ENCODE measurements at places on chromosomes 7 and 10.
A peak's percentile ranks its signal among the peaks of the same experiment; 100 is the strongest.

DNA sequence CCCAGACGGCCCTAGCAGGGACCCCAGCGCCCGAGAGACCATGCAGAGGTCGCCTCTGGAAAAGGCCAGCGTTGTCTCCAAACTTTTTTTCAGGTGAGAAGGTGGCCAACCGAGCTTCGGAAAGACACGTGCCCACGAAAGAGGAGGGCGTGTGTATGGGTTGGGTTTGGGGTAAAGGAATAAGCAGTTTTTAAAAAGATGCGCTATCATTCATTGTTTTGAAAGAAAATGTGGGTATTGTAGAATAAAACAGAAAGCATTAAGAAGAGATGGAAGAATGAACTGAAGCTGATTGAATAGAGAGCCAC lies 184 bp downstream of the CFTR start:
- DNase-seq: no peak

DNA sequence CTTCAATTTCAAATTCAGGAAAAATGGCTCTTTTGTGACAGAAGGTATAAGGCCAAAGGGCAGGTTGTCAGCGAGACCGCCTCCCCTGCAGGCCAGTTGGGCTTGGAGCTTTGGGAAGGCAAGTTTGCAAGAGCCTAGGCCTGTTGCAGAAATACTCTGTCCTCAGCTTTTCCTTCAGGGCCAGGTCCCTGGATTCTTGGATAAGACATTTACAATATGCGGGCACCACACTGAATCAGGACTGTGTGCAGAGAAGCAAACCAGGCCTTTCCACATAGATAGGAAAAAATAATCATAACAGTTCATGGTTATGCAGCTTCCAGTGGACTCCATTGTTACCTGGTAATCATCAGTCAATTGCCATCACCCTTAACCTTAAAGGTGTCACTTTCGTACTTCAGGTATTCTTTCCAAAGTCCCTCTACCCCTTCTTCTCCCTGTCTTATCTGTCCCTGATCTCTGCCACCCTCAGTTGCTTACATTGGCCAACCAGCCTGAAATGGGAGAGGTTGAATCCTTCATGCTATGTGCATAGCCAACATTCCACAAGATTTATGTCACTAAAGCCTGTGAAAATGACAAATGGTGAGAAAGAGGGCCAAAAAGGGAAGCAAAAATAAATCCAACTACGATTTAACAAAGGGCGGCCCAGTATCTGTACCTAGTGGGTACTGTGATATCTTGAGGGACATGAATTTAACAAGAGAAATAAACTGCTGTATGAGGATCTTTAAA lies 304.5 kb upstream of the NFE2L3 start:
- DNase-seq: peak; percentile 43

DNA sequence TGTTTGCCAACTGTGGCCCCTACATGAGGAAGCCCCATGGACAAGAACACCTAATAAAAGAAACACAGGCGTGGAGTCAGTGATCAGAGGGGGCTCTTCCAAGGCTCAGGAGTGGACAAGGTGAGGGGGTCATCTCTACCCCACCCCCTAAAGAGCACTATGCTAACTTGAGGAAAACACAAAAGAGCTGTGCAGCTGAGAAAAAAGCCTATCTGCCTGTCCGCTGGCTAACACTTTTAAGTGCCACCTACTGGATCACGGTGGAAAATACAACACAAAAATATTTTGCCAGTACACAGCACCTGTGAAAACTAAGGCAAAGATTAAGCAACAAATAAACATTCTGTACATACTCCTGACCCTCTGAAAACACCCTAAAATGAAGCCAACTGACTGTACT lies 53.1 kb upstream of the COBL start:
- no peak for DNase-seq

- peak; percentile 47 for DNase-seq
Observed at GRCh38 chr7:76233538-76234281, 32.0 kb downstream of the SRRM3 start.

DNA sequence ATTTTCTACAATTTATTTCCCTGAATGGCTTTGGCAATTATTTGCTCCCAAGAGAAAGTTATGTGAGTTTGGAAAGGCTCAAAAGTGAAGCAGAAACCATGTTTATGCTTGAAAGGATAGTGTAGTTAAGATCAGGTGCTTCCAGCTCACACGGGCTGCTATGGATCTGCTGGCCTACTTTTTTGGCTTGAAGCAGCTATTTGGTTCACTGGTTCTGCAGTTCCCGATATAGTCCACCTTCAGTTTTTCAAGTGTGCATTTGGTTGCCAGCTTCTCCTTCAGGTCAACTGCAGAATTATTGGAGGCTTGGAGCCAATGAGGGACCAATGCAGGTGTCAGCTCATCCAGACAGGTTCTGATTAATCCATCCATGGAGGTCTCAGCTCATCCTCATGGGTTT lies 484.3 kb upstream of the SEMA3A start:
- DNase-seq: no peak

DNA sequence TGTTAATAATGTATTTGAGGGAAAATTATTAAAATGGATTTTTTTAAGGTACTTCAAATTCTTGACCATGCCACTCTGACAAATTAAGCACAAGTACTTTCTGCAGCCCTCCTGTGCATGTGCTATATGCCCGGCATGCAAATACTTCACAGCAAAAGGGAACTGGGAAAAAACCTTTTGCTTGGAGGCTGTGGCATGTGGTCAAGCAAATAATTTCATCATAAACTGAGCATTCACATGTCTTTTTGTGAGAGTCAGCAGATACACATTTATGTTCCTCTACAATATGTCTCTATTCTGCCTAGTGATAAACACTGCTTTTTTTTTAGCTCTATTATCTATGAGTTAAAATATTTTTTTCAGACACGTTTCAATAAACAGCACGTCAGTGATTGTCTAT lies 53.7 kb upstream of the SEMA3A start:
- peak; percentile 47 for DNase-seq

- peak; percentile 45 for DNase-seq
Observed at GRCh38 chr7:55465691-55466090, 100.6 kb downstream of the LANCL2 start.

DNA sequence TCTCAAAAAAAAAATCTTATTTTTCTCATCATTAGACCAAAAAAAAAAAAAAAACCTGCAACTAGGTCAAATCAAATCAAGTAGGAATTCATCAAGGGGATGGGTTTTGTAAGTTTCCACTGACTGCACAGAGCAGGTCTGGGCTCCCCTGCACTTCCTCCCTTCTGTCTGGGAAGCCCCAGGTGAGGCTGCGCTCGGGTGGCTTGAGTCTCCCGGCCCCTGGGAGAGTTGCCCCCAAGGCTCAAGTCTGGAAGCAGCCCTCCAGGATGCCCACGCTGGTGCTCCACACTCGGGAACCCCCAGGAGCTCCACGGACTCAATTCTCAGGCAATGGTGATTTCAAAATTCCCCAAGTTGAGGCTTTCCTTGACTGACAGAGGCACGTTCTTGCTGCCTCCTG lies 41.7 kb upstream of the RBM33 start:
- no peak for DNase-seq

GRCh38 chr10:70558295-70558694 lies 44.2 kb downstream of the PRF1 start:
- no peak for DNase-seq

- peak; percentile 42 for DNase-seq
Observed at GRCh38 chr7:87934699-87935383, 790 bp downstream of the ADAM22 start.

- no peak for DNase-seq
Observed at GRCh38 chr7:158421361-158421760, 166.3 kb downstream of the PTPRN2 start.

- no peak for DNase-seq
Observed at GRCh38 chr10:7962592-7962991, 91.9 kb upstream of the GATA3 start.

- DNase-seq: no peak
Observed at GRCh38 chr10:74728225-74728624, 98.2 kb upstream of the KAT6B start.

DNA sequence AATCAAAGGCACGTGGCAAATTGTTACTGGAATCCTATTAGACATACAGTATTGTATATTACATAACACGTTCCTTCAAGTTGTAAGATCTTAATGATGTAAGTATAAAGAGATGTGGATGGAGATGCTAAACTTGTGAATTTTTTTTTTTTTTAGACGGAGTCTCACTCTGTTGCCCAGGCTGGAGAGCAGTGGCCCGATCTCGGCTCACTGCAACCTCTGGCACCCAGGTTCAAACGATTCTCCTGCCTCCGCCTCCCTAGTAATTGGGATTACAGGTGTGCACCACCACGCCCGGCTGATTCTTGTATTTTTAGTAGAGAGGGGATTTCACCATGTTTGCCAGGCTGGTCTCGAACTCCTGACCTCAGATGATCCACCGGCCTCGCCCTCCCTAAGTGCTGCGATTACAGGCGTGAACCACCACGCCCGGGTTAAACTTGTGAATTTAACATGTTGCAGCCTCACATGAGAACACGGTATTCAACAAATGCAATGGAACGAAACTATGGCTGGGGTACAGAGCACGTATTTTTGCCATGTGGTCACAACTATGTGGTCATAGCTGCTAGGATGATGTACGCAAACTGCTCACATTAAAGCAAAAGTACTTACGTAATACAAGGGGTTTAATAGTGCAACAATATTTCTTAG lies 818 bp upstream of the SUPV3L1 start:
- DNase-seq: no peak
